Pulmonary artery endothelial cell (primary cell): ENCODE measurements at places on chromosomes 7 and 10.

- no peak for DNase-seq
Observed at GRCh38 chr10:102065561-102066398, 631 bp downstream of the HPS6 start.

GRCh38 chr10:123943307-123943706 is 51.7 kb upstream of the CPXM2 start:
- DNase-seq = no peak

DNA sequence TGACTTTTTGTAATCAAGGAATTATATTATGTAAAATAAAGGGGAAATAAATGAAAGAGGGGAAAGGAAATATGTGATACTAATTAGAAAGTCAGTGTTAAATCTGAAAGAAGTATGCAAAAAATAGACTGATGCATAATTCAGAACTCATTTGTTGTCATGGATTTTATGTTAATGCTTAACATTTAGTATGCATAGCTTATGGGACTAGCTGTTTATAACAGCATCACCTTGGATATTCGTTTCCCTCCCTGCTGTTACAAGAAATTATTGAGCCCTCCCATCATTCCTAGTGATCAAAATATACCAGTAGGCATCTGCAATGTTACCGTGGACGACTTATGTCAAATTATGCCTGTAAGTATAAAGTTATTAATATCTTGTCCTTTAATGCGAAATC is 85.9 kb downstream of the HECTD2 start:
- DNase-seq = no peak

DNA sequence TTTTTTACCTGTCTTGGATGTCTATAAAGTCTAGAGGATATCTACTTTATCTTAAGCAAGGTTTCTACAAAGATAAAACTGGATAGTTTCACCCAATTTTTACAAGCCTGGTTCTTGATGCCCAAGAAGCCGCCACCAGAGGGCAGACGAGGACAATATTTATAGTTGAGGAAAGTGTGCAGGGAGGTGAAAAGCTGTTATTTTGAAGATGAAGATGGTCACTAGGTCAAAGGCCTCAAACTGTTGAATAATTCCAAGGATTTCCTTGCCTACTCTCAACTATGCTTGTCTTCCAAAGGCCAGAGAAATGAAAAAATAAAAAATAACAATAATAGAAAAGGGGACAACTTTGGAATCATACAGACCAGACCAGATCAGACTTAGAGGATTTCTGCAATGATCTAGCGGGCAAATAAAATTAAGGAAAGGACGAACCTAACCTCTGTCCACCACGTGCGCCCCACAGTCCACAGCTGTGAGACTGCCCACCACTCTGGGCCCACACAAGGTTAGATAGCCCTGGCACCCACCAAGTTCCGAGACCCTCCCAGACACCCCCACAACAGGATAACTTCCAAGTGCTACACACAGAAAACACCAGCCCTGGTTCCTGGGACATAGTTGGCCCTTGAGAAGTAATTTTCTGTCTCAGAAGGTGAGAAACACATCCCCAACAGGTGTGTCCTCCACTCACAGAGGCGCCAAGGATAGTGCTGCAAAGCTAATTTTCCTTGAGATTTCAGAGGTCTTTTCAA is 2.8 kb downstream of the PKD1L1 start:
- DNase-seq = peak; percentile 51

- DNase-seq = no peak
Observed at GRCh38 chr10:59885430-59886134, 20.8 kb downstream of the CCDC6 start.

GRCh38 chr7:116970238-116970910 is 17.1 kb downstream of the ST7 start:
- no peak for DNase-seq
